ENCODE measurements at places on chromosomes 6 and 20.

DNA sequence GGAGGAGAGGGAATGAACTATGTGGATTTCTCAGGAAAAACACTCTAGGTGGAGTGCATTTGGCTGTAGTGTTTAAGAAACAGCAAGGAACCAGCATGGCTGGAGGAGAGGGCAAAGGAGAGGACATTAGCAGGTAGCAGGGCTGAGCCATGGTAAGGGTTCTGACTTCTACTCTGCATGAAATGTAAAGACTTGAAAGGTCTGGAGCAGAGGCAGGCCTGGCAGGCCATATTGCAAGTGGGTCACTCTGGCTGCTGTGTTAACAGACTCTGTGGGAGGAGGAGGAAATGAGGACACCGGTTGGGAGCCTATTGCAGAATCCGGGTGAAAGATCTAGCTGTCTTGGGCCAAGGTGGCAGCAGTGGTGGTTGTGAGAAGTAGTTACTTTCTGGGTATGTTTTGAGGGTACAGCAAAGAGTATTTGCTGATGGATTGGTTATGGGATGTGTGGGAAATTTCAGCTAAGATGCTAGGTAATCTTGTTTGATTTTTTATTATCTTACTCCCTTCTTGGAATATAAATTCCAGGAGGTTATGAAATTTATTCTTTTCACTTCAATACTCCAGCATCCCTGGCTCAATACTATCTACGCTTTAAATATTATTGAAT lies 115.9 kb upstream of the BCLAF1 start:
- DNase-seq, result no peak

DNA sequence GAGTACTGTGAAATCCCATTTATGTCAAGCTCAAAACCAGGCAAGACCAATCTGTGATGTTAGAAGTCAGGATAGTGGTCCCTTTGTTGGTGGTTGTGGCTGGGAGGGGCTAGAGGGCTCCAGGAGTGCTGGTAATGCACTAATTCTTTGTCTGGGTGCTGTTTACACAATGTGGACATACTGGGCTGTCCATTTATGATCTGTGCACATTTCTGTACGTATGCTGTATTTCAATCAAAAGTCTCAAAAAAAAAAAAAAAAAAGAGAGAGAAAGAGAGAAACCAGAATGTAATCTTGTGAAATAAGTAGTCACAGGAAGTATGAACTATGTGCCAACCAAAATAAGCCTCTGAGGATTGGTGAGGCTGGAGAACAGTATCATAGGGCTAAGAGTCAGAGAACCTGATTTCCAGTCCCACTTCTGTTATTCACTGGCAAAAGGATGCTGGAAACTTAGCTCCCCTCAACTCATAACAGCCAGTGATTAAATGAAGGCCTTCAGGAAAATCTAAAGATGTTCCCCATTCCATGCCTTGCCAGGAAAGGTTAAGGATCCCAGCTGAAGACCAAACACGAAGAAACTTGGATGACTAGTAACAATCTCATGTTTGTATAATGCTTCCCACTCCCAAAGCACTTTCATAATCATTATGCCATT lies 19.6 kb upstream of the TRAM2 start:
- DNase-seq, result no peak

DNA sequence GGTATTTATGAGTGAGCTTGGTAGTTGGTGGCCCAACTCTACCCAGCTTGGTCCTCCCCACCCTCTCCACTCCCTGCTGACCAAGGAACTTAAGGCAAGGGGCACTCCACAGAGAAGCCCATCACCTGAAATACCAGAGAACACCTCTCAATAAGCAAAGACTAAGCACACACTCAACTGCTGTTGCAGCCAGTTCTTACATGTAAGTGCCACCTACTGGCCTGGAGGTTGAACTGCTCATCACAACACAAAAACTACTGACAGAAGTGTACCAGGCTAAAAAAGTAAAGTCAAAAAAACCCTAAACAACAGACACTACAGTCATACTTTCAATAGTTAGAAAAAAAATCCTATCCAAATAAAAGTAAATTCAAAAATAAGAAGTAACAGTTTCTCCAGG lies 146.2 kb downstream of the FAM83B start:
- DNase-seq, result peak; percentile 9

GRCh38 chr6:169450097-169450496 lies 196.5 kb upstream of the THBS2 start:
- no peak for DNase-seq

GRCh38 chr6:43746613-43747102 lies 23.4 kb upstream of the VEGFA start:
- DNase-seq, result no peak

DNA sequence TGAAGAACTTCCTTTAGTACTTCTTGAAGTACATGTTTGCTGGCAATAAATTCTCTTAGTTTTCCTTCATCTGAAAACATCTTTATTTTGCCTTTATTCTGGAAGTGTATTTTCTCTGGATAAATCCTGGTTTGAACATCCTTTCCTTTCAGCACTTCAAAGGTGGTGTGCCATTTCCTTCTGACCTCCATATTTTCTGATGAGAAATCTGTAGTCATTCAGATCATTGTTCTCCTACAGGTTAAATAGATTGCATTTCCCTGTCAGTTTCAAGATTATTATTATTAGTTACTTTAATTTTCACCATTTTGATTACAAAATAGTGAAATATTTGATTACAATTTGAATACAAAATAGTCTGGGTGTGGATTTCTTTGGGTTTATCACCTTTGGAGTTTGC lies 134.5 kb downstream of the CDH26 start:
- DNase-seq, result no peak

- no peak for DNase-seq
These were observed 34.1 kb downstream of the CDYL start for GRCh38 chr6:4809999-4810918.

DNA sequence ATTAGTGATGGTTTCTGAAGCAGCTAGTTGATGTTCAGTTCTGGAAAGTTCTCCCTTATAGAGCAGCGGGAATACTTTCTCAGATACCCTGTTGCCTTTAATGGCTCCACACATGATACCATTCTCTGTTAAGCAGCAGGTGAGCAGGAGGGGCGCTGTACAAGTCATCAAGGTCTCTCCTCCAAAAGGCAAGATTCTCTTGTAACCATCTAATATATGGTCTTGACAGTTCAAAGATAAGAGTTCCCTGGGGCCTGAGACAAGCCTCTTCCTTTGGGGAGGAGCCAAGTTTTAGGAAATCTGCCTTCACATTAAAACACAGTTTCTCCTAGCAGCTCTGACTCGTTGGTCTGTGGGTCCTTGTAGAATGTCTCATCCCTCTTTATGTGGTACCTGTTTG lies 258.2 kb downstream of the QKI start:
- no peak for DNase-seq

GRCh38 chr6:6657085-6657819 lies 68.7 kb downstream of the LY86 start:
- no peak for DNase-seq

DNA sequence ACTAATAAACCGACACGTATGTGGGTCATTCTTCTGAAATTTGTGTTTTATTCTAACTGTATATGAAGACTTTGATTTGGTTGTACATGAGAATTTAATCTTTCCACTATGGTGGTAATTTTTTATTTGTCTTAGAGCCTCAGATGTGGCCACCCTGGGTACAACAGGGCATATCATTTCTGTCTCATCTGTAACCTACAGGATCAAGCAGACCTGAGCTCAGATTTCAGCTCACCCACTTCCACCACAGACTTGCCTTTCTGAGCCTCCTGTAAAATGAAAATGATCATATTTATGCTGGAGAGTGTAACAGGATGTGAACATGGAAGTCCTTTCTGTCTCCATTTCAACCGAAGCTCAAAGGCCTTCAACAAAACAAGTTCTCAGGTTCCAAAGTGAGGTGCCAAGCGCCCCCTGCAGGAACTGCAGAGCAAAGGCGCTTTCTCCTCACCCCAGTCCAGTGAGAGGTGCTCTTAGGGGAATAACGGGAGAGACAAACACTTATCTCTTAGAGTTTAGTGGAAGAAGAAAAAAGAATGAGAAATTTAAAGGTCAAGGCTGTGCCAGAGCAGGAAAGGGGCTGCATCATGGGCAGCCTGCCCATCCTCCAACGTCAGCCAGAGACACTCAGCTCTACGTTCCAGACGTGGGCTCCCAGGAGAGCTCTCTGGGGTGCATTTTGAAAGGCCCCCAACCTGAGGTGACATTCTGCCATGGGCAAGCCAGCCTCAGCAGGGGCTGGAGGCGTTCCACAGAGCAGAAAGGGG lies 23.0 kb upstream of the CD24 start:
- DNase-seq, result peak; percentile 57

- no peak for DNase-seq
These were observed 5.6 kb upstream of the C6orf132 start for GRCh38 chr6:42148058-42148457.

DNA sequence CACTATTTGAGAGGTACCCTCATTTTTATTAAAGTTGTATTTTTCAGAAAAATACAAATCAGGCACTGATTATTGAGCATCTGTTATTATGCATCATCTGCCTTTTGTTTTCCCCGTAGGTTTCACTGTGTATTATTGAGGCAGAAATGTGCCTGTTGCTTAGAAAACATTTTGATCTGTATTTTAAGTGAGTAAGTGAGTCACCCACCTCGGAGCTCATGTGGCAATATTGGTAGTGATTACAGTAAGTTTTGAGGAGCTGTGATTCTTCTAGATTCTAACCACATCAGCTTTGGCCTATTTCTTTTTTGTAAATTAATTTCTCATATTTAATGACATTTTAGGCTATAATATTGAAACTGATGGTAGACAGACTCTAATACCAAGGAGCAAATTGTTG lies 59.6 kb upstream of the LAMP5 start:
- DNase-seq, result no peak

GRCh38 chr6:51814418-51814817 lies 273.0 kb downstream of the PKHD1 start:
- peak; percentile 33 for DNase-seq

GRCh38 chr6:45415315-45415714 lies 37.6 kb upstream of the SUPT3H start:
- DNase-seq, result no peak

DNA sequence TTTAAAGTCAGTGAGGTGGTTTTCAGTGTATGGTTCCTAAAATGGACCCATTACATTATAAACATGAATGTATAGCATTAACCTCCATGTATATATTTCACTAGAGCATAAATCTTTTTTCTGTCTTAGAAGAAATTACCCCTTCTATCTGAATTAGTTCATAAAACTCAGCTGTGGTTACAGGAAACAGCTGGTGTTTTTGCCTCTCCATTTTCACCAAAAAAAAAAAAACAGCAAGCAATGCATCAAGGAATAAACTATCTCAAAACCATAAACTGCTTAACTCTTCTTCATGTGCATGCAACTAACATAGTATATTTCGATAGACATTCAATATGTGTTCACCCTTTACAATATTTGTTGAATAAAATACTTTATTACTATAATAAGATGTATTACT lies 40.2 kb downstream of the MOXD1 start:
- no peak for DNase-seq

DNA sequence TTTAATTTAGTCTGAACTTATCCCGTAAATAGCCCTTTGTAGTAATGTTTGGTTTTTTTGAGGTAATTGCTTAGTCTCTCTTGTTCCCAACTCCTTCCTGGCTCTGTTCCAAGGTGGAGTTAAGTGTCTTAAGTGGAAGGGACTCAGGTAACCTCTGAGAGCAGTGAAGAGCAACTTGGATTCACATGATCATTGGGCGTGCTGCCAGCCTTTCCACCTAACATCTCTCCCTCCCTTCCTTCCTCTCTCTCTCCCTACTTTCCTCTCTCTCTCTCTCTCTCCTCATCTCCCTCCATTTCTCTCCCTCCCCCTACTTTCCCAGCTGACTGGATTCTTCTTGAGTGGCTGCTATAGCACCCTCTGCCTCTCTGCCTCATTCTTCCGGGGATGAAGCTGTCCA lies 232.9 kb upstream of the SASH1 start:
- no peak for DNase-seq

DNA sequence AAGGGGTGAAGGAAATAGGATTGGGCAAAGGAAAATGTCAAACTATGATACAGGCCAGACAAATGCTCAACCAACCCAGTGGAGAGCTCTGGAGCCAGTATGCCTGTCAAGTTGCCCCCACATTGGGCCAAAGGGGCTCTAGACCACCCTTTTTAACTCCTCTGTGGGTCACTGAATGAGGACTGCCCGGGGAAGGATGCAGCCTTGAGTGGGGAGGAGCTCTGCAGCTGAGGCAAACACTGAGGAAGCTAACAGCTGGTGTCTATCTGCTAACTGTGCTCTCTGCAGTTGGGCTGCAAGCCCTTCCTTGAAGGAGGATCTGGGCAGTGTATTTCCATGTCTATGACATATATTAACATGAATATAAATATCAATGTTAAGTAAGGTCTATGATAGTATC lies 98.4 kb upstream of the PRSS16 start:
- no peak for DNase-seq

DNA sequence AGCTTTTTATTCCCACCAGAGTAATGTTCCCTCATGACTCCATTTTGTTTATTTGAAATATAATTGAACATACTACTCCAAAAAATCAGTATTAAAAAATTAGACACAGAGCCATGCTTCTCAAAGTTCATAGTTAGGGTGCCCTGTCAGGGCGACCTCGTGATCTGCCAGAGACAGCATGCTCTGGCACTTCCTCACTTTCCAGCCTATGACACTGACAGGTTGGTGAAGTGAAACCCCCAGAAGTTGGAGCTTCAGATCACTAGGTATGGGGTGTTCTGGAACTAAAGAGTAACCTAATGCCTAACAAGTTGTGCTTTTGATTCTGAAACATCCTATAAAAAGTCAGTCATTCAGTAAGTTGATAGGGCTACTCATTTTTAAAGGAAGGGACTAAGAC lies 93.0 kb downstream of the TBC1D7 start:
- no peak for DNase-seq

DNA sequence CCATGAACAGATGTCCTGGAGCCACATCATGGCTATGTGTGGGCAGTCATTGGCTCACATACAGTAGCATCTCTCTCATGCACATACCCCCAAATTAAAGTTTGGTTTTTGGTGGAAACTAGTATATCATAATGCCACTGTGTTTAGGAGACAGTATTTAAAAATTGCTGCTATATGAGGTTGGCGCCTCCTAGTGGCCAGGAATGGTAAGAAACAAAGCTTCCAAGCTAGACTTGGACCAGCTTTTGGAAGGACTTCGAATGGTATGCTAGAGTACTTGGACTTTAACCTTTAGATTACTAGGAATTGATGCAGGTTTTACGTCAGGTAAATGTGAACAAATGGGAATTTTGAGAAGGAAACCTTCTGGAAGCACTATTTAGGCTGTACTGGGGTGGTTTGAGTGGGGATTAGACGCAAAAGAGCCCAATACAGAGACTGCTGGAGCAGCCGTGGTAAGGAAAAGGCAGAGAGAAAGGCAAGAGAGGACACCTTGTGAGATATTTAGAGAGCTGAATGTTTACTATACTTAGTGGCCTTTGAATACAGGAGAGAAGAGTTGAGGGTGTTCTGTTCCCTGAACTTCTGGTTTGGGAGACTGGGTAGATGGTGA lies 23.8 kb downstream of the PRSS35 start:
- DNase-seq, result no peak

DNA sequence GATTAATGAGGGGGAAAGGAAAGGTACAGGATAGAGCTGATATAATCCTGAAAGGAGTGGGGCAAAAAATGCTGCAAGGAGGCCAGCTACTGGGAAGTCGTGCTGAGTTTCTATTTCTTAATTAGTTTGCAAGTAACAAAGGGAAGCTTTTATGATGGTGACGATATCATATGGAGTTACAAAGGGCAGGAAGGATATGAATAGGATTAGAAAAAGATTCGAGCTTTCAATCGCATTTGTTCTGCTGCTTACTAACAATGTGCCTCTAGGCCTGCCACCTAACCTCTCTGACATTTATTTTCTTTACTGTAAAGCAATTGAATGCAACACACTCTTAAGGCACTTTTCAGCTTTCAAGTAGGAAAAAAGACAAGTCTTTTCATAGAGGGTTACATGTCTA lies 219.2 kb downstream of the CLVS2 start:
- no peak for DNase-seq

GRCh38 chr6:24126586-24127192 lies 674 bp downstream of the NRSN1 start:
- DNase-seq, result peak; percentile 48

Data from iPS DF 19.7 (cell line).